Stimulated activated CD4-positive, alpha-beta T cell treated with anti-CD3 and anti-CD28 coated beads, Interleukin-1b, Interleukin-23, amount 100 ng/mL, for 24 hours (primary cell): ENCODE measurements at places on chromosomes 12 and 14.

- no peak for DNase-seq
Measured at GRCh38 chr12:124097701-124098100, 124.7 kb downstream of the ZNF664 start.

- DNase-seq, result no peak
Measured at GRCh38 chr12:64497903-64498302, 46.0 kb downstream of the TBK1 start.

DNA sequence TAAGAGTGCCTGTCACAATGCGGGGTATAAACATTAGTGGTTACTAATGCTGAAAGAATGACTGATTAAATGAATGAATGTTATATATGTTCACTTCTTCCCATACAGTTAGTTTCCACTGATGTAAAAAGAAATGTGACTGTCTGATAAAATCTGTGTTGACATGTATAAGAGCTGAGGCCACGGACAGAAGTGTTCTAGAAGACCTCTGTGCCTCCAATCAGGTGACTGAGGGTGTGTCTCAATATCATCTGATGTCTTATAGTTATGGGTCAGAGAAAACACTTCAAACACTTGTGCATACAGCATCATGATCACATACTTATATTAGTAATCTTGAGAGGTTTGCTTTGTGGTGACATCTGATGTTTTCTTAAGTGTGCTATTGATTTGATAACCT lies 183.4 kb downstream of the TTC7B start:
- DNase-seq, result no peak

GRCh38 chr12:86081843-86082242 lies 174.3 kb downstream of the MGAT4C start:
- DNase-seq, result no peak

GRCh38 chr12:18955594-18955993 lies 173.9 kb upstream of the PLEKHA5 start:
- DNase-seq, result no peak

GRCh38 chr14:105059035-105059924 lies 6.0 kb downstream of the GPR132 start:
- DNase-seq, result no peak

DNA sequence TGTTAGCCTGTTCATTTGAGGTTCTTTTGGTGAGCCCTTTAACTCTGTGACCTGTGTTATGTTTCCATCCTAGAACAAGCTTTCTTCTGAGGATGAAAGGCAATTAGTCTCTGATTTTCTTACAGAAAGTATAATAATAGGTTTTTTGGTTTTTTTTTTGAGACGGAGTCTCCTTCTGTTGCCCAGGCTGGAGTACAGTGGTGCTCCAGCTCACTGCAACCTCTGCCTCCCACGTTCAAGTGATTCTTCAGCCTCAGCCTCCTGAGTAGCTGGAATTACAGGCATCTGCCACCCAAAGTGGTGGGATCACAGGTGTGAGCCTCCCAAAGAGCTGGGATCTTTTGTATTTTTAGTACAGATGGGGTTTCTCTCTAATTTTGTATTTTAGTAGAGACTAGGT lies 52.7 kb upstream of the SYNE2 start:
- DNase-seq, result no peak

DNA sequence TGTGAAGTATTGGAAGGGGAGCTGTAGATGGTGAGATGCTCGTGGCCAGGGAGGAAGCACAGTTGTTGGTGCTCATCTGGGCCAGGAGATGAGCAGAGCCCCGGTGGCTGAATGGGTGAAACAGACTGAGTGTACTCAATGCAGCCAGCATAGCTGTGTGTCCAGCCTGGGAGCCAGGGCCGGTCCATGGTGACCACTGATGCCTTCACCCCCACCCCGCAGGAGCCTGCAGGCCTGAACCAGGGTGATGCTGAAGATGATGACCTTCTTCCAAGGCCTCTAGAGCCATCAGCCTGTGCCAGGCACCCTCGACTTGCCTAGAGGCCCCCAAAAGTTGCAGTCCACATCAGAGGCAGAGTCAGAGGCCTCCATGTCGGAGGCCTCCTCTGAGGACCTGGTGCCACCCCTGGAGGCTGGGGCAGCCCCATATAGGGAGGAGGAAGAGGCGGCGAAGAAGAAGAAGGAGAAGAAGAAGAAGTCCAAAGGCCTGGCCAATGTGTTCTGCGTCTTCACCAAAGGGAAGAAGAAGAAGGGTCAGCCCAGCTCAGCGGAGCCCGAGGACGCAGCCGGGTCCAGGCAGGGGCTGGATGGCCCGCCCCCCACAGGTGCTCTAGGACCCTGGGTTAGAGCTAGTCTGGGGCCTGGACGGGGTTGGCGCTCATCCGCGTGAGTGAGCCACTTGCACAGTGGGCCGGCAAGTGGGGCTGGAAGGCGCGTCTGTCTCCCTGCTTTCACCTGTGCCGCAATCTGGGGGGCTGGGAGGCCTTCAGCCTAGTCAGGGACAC lies 3.0 kb downstream of the TNFAIP2 start:
- no peak for DNase-seq

DNA sequence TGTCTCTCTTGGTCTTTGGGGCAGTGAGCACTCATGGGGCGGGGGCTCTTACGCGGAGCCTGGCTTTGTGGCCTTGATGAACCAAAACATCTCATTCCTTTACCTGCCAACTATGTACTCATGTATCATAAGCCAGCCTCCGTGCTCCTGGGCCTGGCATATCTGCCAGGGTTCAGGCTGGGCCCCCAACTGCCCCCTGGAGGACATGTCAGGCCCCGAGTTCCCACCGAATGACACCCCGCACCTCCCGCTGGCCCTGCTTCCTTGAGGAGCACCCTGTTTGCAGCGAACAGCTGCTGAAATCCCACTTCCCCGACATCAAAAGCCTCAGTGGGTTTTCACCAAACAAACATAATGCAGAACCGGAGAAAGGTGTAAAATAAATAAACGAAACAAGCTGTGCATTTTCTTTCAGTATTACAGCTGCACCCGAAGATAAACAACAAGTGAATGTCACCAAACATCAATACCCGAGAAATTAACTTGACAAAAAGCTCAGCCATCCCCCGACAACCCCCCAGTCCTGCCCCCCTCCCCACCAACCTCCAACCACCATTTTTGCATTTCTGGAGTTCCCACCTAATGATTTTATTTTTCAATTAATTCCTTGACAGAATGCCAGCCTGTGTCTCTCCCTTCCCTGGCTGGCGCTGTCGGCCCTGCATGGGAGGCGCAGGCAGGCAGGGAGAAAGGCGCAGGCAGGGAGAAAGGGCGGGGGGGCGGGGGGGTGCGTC lies 139.2 kb downstream of the RBM19 start:
- no peak for DNase-seq

GRCh38 chr14:100346306-100347091 lies 23.4 kb downstream of the SLC25A47 start:
- DNase-seq, result no peak

DNA sequence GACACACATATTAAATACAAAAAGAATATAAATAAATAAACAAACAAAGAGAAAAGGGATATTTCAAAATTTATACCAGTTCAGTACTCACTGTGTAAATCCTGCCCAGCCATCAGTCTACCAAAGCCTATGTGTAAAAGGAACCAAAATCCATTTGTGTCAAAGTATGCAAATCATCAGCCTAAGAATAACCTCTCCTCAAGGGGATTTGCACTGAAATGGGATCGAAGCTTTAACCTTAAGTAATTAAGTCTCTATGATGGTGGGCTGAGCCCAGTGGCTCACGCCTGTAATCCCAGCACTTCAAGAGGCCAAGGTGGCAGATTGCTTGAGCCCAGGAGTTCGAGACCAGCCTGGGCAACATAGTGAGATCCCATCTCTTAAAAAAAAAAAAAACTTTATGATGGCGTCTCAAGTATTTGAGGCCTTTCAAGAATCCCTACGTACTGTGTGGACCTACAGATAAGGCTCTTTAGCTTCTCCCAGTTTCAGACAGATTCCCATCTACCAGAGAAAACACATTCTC lies 57.8 kb upstream of the METAP2 start:
- no peak for DNase-seq

- no peak for DNase-seq
Measured at GRCh38 chr12:59652130-59652529, 56.3 kb downstream of the SLC16A7 start.

DNA sequence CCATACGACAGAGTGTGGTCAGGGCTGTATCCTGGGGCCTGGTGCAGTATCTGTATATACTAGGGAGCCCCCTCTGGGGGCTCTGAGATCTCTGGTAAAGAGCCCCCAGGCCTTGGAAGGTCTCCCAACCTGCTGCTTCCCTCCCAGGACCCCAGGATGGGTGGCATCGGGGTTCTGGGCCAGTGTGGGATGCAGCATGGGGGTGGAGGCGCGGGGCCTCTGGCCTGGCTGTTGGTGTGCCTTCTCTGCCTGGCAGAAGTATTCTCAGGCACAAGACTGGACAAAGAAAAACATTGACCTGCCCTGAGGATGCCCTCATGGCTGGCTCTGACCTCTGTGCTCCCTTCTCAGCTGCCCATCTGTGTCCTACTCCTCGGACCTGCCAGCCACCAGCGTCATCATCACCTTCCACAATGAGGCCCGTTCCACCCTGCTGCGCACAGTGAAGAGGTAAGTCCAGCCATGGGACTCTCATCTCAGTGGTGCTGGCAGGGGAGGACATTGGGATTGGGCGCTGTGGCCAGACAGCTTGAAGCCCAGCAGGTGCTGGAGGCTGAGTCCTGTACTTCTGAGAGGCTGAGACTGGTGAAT lies 64.5 kb downstream of the GALNT16 start:
- DNase-seq, result no peak

- DNase-seq, result no peak
Measured at GRCh38 chr12:89781156-89781555, 72.5 kb upstream of the ATP2B1 start.

GRCh38 chr12:6069437-6070093 lies 54.9 kb downstream of the VWF start:
- no peak for DNase-seq

GRCh38 chr14:91253795-91254323 lies 9.4 kb upstream of the GPR68 start:
- no peak for DNase-seq

GRCh38 chr12:89731089-89731488 lies 22.5 kb upstream of the ATP2B1 start:
- no peak for DNase-seq

DNA sequence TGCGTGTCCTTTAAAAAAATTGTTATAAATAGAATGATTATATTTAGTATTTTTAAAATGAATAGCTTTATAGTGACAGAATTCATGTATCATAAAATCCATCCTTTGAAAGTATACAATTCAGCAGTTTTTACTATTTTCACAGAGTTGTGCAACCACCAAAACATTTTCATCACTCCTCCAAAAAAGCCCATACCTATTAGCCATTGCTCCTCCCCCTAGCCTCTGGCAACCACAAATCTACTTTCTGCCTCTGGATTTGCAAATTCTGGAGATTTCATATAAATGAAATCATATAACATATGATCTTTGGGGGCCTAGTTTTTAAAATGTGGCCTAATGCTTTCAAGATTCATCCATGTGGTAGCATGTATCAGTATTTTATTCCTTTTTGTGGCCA lies 117.9 kb upstream of the MED13L start:
- DNase-seq, result no peak

DNA sequence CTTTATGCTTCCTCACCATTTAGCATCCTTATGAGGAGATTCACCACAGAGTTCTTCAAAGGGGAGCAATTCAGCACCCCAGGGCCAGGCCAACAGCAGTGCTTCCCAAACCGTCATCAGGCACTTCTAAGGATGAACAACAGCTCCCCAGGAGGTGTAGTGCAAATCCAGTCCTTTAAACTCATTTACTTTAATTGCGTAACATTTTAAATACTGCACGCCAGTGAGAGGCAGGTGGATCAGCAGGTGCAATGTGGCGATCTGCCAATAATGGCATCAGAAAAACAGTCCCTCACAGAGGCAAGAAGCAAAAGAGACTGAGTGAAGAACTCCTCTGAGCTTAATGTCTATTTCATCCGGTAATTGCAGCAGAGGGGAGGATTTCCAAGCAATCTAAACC lies 770.9 kb upstream of the FOXG1 start:
- no peak for DNase-seq

- DNase-seq, result no peak
Measured at GRCh38 chr14:92493024-92493423, 20.6 kb upstream of the RIN3 start.

DNA sequence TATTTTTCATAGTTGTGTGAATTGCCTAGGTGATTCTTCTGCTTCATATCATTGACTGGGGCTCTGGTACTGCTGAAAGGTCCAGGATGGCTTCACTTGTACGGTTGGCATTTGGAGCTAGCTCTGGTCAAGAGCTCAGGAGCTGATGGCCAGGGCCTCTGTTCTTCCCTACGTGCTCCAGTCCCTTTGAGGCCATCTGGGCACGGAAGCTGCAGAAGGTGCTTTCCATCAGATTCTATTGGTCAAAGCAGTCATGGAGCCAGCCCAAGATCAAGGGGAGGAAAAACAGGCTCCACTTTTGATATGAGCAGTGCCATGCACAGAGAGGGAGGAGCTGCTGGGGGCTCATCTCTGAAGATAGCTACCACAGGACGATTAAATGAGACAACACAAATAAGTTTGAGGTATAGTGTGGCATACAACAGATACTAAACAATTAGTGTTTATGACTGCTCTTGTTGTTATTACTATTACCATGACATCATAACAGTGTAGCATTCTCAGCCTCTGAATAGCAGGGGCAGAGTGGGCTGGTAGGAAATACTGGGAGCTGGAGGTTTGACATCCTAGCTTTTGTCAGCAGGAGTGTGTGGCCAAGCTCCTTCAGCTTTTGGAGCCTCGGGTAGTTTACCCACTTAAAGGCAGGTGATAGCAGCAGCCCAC lies 10.4 kb downstream of the KRT83 start:
- DNase-seq, result no peak

- peak; percentile 13 for DNase-seq
Measured at GRCh38 chr14:57060276-57060955, 208.3 kb downstream of the EXOC5 start.

GRCh38 chr12:15977999-15978951 lies 67.1 kb downstream of the DERA start:
- no peak for DNase-seq

DNA sequence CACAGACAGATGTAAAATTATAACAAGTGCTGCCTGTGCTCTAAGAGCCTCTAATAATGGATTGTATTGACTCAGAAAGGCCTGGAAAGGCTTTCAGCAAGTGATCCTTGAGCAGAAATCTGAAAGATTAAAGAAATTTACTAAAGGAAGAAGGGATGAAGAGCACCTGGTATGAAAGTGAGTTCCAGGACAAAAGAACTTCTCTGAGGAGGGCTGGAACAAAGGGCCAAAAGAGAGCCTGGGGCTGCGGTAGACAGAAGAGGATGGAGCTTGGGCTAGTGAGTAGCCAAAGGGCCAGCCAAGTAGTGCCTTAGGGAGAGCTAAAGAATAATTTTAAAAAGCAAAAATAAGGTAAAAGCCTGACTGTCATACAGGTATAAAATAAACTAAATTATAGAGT lies 44.0 kb downstream of the BCAT1 start:
- no peak for DNase-seq

DNA sequence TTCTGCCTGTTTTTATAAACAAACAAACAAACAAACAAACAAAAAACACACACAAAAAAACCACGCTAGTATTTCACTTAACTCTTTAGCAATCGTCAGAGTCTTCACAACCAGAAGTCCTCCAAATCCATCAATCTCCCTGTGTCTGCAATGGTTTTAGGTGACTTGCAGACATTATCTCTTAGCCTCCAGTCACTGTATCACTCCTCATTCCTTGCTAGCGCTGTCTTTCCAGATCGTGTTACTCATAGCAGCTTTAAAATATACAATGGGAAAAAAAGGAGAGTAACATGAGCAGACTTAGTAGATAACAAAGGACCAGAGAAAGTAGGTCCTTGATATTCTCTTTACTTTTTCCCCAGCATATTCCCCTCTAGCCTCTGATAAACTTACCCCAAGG lies 15.5 kb upstream of the ETNK1 start:
- DNase-seq, result no peak
